ENCODE measurements at places on chromosomes 7 and 10.

GRCh38 chr7:32299133-32299702, 191.0 kb downstream of the LSM5 start:
- DNase-seq = no peak

- no peak for DNase-seq
Observed at GRCh38 chr7:109282726-109283125, 713.1 kb downstream of the DNAJB9 start.

DNA sequence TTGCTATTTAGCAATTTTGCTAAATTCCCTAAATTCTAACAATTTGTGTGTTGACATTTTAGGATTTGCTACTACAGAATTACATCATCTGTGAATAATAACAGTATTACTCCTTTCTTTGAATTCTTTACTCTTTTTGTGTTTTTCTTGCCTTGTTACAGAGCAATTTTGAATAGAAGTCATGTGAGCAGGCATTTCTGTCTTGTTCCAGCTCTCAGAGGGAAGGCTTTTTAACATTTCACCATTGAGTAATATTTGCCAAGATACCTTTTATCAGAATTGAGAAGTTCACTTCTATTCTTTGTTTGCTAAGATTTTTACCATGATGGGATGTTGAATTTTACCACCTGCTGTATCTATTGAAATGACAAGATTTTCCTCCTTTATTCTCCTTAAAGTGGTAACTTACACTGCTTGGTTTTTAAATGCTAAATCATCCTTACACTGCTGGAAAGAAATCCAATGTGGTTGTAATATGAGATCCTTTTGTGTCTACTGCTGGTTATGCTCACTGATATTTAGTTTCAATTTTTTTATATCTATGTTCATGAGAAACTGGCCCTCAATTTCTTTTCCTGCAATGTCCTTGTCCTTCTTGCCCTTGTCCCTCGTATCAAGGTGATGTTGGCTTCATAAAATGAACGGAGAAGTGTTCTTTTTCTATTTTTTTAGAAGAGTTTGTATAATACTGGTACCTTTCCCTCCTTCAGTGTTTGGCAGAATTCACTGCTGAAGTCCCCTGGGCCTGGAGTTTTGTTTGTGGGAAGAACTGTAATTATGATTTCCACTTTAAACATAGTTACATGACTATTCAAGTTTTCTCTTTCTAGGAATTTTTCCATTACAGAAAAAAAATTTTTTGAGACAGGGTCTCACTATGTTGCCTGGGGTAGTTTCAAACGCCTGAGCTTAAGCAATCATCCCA, 50.3 kb upstream of the ATP6V0A4 start:
- DNase-seq = no peak

- DNase-seq = no peak
Observed at GRCh38 chr10:1416456-1417037, 320.8 kb downstream of the ADARB2 start.

DNA sequence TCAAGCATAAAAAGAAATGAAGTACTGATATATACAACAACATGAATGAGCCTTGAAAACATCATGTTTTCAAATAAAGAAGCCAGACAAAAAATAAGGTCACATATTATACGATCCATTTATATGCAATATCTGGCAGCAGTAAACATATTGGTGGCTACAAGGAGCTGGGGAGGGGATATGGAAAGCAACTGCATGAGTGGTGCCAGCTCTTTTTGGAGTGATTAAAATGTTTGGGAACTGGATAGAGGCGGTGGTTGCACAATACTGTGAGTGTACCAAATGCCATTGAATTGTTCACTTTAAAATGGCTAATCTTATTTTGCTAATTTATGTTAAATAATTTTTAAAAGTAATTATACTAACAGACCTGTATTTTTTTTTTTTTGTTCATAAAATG, 481.7 kb downstream of the PCDH15 start:
- DNase-seq = no peak

- no peak for DNase-seq
Observed at GRCh38 chr7:66076462-66077329, 1.1 kb downstream of the ASL start.

DNA sequence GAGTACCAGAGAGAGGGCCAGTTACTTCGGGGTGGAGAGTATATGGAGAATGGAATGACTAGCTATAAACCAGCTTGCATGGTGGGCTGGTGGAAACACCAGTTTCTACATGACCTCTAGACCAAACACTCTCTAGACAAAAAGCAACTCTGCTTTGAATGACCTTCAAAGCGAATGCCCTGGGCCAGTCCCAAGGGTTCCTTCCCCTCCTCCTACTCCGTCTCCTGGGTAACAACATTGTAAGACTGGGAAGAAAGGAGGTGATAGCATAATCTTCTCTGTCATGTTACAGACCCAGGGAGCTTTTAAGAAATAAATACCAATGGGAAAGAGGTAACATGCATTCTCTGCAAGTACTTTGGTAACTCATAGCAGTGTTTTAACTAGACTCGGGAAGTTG, 7.4 kb downstream of the HK1 start:
- DNase-seq = no peak

DNA sequence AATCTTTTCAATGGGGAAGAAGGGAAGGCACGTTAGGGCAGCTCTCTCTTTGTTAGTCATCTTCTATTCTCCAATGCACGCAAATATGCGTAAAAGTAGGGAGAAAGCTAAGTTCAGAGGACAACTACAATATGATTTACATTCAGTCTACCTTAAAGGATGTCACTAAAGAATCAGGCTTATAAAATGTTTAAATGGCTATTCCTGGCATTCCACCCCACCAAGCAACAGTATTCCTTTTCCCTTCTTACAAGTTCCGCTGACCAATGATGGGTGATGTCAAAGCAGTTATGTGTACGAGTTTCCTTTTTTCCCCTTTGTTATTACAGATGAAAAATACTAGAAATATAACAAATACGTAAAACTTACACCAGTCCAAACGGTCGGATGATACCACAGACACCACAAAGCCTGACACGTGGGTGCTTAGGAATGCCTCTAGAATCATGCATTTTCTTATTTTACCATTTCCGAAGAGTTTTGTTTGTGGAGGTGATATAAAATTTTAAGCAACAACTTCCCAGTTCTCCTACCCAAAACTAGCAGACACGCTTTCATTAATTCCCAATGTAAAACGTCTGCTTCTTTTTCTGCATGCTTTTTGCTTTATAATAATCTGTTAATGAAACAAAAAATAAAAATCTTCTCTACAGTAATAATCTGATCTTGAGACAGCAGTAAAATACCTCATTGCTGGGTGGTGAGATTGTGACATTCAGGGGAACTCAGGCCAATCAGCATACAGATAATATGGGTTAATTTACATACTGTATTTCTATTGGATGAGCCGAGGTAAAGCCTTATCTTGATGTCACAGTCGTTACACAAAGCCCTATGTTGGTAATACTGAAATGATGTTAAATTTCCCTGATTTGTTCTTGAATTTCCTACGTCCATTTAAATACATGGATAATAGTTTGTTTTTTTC, 708 bp upstream of the GPR85 start:
- DNase-seq = no peak

Measured in stimulated activated CD4-positive, alpha-beta T cell treated with anti-CD3 and anti-CD28 coated beads, Interleukin-1b, Interleukin-23, amount 100 ng/mL, for 48 hours (primary cell).